ENCODE measurements at places on chromosomes 16 and 17. TPM values are rescaled to one million over a fixed set of nuclear protein-coding genes. Genes with fewer than 3 reads are reported as not detected.

- DNase-seq: no peak
These were observed 221.7 kb upstream of the CDH11 start for GRCh38 chr16:65343556-65343955.

DNA sequence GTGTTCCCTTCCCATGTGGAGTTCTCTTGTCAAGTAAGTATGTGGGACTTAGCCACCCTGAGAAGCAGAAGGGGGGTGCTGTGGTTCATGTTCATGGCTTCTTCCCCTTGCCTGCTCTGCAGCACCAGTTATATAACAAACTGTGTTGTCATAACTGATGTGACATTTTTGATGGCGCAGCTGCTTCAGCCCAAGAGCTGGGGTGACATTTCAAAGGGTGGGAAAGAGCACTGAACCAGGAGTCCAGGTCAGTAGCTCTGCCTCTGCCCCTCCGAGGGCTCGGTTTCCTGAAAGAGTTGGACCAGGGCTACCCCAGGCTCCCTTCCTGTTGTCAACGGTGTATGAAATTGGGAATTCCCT lies 7.4 kb downstream of the GNAO1 start:
- no peak for DNase-seq

GRCh38 chr16:46621006-46621933 lies at the start of gene SHCBP1:
TSS of gene SHCBP1 (minus strand) at chr16:46621379. CDS start at chr16:46621359, 20 bp downstream.
- peak; percentile 88 for DNase-seq

DNA sequence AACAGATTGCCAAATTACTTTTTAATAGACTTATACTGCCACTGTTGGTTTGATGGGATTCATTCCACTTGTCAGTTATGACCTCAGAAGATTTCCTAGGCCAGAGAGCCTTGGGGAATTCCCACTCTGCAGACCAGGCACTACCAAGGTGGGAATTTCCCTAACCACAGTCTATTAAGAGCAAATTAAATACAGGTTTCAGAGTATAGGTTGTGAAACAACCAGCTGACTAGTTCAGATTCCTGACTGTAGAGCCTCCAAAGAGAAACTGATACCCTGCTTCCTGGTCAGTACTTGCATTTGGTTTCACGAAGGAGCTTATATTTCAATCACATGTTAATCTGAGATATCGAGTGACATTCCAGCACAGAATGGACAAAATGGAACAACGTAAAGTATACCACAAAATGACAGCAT lies 186.5 kb downstream of the STX8 start:
- no peak for DNase-seq

The ADORA2B gene
- 0.57 TPM for total RNA-seq
